ENCODE measurements at places on chromosomes 7 and 10.

- peak; percentile 56 for DNase-seq
These were observed 77.5 kb upstream of the PDE1C start for GRCh38 chr7:32147546-32148268.

DNA sequence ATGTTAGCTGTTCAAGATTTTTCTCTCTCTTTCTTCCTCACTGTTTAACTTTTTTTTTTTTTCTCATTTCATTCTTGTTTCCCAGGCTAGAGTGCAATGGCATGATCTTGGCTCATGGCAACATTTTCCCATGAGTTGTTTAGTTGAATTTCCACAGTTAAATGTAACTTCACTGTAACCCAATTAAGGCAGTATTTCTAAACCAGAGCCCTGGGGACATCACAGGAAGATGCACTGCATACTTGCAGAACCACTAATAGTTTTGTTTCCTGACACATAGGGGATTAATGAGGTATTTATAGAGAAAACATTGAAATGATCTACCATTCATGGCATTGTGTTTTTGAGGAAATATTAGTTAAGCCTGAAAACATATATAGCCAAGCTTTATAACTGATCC, 795.6 kb upstream of the GHITM start:
- no peak for DNase-seq

DNA sequence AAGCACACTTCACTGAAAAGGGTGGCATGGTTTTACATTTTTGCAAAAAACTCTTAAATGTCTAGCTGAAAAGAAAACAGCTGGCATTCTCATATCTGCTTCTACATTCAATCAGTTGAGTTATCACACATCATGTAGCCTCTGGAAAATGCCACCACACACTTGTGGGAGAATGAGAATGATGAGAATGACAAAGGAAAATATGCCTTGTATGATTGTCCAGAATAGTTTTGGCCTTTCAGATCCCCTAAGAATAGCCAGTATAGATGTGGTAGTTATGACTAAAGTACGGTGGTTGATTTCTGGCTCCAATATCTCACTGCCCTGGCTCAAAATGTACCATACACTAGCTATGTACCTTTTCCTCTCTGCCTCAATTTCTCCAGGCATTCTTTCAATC, 30.2 kb upstream of the FRMD4A start:
- DNase-seq, result no peak

- no peak for DNase-seq
These were observed 300.7 kb downstream of the HDAC9 start for GRCh38 chr7:18796216-18796615.

DNA sequence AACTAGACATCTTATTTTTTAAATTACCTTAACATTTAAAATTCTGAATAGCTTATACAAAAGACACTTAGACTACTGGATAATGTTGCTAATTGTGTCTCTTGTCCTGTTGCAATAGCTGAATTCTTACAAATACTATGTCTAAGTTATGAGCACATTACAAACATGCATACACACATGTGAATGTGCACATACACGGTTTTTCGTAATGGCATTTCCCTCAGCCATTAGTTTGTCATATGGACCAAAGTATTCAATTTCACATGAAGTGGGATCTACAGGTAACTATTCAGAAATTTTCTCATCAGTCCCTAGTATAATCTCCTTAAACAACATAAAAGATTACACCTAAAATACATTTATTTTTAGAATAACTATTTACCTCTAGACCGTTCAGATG, 178.6 kb upstream of the BET1 start:
- no peak for DNase-seq

DNA sequence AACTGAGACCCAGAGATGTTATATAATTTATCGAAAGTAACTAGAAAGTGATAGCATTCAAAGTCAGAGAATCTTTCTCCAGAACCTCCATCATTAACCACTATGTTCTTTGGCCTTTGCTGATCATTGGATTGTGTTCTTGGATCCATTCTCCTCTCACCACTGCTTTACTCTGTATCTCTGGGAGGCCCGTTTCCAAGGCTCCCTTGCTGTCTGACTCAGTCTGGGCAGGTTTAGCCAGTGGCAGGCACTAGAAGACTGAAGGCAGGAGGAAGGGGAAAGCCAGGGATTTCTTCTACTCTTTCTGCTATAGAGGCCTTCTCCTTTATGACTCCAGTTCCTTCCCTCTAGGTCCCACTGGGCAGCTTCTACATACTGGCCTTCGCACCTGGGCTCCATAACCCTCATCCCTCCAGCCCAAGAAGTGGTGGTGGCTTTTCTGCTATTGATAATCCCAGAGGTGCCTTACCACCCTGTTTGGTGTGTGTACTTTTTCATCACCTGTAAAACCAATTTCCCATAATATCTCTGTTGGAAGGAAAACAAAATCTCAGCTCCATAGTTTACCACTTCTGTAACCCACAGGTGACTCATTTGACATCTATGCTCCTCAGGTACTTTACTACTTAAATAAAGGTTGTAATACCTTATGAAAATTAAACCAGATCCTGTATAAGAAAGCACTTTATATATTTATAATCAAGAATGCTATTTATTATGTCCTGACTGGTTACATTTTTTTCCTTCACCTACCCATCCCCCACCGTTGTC, 36.0 kb downstream of the BCAP29 start:
- DNase-seq, result peak; percentile 13

DNA sequence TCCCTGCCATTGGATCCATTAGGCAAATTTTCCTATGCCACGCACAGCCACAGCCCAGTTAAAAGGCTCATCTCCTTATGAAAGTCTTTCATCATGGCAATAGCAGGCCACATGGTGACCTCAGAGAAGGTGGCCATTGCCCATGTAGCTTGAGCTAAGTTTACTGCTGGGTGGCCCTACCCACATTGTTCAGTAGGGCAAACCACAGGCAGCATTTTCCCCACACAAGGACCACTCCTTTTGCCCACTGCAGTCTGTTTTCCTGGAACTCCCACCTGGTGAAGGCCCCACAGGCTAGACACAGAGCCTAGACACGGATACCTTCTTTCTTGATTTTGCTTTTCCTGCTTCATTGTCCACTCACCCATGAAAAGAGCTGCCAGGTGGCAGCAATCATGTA, 101.5 kb upstream of the NPVF start:
- no peak for DNase-seq

DNA sequence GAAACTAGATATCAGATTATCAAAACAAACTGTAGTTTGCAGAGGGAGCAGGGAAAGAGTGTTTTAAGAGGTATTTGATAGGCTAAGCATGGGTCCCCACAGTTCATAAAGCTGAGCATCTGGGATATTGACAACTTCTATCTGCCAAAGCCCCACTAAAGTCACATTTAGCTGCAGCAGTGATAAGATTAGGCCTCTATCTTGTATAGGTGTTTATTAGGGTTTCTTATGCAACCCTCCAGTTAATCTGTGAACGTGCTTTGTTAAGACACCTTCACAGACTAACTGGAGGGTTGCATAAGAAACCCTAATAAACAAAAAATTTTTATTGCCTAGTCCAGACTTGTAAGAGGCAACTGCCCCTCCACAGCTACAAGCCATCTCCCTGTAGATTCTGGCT, 78.0 kb downstream of the CYP51A1 start:
- DNase-seq, result no peak

- DNase-seq, result peak; percentile 93
These were observed 20.5 kb upstream of the FAM13C start for GRCh38 chr10:59382831-59383295.

DNA sequence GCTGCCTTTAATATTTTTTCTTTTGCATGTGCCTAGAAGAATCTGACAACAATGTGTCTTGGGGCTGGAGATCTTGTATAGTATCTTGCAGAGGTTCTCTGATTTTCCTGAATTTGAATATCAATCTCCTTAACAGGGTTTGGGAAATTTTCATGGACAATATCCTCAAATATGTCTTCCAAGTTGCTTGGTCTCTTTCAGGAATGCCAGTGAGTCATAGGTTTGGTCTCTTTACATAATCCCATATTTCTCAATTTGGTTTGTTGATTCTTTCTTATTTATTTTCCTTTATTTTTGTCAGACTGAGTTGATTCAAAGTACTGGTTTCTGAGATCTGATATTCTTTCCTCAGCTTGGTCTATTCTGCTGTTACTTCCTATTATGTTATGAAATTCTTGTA, 208.7 kb upstream of the GLI3 start:
- DNase-seq, result no peak

- no peak for DNase-seq
These were observed 237.6 kb downstream of the KCNMA1 start for GRCh38 chr10:77400033-77400432.

- DNase-seq, result no peak
These were observed 371.0 kb downstream of the NRG3 start for GRCh38 chr10:82245906-82246560.

- DNase-seq, result no peak
These were observed 29.3 kb downstream of the AVL9 start for GRCh38 chr7:32524631-32525030.

DNA sequence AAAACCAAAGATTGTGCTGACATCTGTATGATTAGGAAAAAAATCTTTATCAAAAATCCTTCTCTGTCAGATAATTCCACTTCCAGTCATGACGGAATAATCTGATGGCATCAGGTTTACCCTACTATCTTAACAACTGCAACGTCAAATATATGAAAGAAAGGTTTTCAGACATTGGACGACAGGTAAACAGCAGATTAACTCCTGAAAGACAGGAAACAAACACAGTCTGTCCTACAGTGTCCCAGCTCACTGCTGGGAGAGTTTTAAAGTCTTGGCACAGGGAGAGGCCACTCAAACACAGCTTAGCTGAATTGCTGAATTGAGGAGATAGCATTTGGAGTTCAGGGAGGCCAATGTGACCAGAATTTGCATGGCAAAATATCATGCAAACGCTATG, 186.3 kb upstream of the KCTD7 start:
- DNase-seq, result no peak

DNA sequence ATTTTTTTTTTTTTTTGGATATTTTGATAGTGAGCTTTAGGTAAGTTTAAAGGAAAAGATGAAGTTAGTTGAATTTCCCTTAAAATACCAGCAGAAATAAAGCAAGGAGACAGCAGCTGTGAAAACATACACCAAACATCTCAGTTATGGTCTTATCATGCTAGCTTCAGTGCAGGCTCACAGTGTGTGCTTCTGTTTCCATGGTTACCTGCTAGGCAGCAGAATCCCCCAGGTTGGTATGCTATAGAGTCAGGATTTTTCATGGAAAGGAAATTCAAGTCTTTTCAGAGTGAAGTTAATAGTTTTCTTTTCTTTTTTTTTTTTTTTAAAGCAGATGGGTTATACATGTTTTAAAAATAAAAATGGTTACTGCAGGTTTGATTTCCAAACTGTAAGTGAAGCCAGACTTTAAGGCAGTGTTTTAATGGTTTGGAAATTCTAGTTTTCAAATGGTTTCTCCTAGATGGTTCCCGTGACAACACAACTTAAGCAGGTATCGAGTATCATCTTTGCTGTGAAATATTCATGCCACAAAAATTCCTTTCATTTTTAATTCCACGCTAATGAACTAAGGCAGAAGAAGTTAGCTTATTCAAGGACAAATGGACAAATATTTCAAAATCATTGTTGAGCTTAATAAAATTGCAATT, 230.9 kb downstream of the BICC1 start:
- DNase-seq, result peak; percentile 85

DNA sequence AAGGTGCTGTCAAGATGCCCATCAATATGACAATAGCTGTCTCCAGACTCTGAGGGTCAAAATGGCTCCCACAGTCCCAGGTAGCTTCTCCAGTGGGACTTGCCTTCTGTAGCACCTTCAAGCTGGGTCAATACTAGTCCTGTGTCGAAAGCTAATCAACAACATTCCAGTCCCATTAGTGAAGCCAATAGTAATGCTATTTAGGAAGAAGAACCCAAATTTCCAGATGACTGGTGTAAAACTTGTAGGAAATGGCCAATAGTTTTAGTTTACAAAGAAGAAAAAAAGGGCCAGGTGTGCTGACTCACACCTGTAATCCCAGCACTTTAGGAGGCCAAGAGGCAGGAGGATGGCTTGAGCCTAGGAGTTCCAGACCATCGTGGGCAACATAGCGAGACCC, 2.0 kb upstream of the SPOCK2 start:
- no peak for DNase-seq

DNA sequence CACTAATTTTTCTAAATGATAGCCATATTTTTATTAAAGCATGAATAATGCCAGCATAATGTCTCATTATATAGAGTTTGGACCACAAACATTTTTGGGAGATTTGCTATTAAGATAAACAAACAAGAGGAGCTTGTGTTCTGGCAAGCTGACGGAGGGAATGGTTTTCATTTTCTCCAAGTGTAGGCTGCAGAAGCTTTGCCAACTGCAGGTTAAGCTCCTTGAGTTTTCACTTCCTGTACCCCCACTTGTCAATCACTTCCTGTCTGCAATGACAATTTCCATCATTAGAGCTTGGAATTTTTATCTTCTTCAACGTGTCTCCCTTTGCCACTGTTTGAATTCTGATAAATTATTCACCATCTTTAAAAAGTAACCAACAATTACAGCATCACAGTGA, 13.4 kb downstream of the EBF3 start:
- peak; percentile 41 for DNase-seq

- no peak for DNase-seq
These were observed 944.3 kb downstream of the GATA3 start for GRCh38 chr10:8998751-8999150.

DNA sequence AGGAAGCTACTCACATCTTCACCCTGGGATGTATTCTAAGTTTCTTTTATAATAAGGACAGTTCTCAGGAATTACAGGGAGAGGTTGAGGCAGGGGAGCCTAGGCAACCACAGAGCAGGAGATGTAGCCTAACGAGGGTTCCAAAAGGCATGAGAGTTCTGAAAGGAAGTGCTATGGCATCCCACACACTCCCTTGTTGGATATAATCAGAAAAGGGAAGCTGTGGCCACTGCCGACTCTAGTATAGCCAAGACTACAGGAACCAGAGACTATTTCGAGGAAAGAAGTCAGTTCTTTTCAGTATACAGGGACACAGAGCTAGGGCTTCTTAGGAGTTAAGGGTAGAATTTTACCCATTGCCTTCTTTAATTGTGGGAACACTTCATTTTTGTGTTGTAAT, 11.0 kb downstream of the PRR15 start:
- DNase-seq, result no peak

- DNase-seq, result peak; percentile 70
These were observed 30.3 kb upstream of the GRB10 start for GRCh38 chr7:50812841-50813475.

- DNase-seq, result peak; percentile 60
These were observed 1154.8 kb downstream of the GATA3 start for GRCh38 chr10:9209105-9209798.

DNA sequence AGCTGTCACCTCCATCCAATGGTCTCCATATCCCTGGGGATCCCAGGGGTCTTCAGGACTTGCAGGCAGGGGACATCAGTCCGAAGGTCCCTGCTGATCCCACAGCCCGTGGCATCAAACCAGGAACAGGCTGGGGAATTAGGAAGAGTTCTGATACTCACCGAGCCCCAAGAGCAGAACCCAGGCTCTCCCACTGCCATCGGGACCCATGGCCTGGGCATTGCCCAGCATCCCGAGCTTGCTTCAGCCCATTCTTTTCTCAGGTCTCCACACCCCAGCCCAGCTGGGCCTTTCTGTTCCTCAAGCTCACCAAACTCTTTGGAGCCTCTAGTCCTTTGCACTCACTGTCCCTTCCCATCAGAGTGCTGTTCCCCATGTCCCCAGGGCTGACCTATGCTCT, 280.9 kb downstream of the GRID1 start:
- no peak for DNase-seq
